ENCODE measurements at places on chromosomes 12 and 14. TPM values are rescaled to one million over a fixed set of nuclear protein-coding genes. Genes with fewer than 3 reads are reported as not detected.

GRCh38 chr12:42732908-42733411 lies 143.4 kb upstream of the PRICKLE1 start:
- DNase-seq: peak; percentile 17

- no peak for DNase-seq
Observed at GRCh38 chr12:64082866-64083268, 139.2 kb downstream of the KICS2 start.

GRCh38 chr12:76595056-76595455 lies 35.5 kb upstream of the OSBPL8 start:
- no peak for DNase-seq

TGM1 gene
- polyA plus RNA-seq: 8.7 TPM

TSPAN11 gene
- polyA plus RNA-seq: 0.06 TPM

DNA sequence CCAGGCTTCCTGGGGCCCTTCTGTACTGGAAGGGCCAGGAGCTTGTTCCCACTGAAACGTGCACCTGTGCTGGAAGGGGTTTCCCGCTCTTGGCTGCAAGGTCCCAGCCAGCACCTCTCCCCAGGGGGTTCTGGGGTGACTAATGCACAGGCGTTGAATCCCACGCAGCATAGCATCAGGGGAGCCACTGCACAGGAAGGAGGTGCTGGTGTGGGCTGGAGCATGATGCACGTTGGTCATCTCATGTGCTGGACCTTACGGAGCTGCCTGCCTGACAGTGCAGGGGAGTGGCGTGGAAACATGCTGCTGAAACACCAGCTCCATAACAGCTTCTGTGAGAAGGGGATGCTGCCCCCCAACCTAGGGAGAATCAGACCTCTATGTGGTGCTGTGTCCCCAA lies 623.0 kb downstream of the AACS start:
- DNase-seq: no peak

- DNase-seq: no peak
Observed at GRCh38 chr14:22071006-22071405, 397.4 kb upstream of the OR4E1 start.

LMO3 gene
- polyA plus RNA-seq: 0.10 TPM

- no peak for DNase-seq
Observed at GRCh38 chr14:20184181-20184580, 6.5 kb upstream of the OR11G2 start.

GRCh38 chr12:19239616-19240234 lies 110.2 kb downstream of the PLEKHA5 start:
- no peak for DNase-seq

- DNase-seq: peak; percentile 21
Observed at GRCh38 chr12:69254046-69254445, 14.7 kb downstream of the CPSF6 start.

GRCh38 chr14:29906256-29906870 lies 21.3 kb downstream of the PRKD1 start:
- DNase-seq: peak; percentile 85

DNA sequence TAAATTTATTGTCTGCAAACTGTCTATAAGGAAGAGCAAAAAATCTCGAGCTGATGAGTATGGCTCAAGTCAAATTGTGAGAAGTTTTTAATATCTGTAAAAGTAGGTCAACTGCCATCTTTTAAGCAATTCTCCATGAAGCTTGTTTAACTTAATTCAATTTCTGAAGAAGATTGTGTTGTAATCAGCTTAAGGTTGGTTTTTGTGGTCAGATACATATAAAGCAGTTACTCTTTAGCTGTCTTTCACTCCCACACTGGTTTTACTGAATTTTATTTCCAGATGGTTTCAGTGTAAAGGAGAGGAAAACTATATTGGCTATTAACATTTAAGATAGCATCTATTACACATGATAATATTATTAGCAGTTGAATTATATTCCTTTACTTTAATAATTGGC lies 1165.1 kb downstream of the SLC16A7 start:
- DNase-seq: no peak

DNA sequence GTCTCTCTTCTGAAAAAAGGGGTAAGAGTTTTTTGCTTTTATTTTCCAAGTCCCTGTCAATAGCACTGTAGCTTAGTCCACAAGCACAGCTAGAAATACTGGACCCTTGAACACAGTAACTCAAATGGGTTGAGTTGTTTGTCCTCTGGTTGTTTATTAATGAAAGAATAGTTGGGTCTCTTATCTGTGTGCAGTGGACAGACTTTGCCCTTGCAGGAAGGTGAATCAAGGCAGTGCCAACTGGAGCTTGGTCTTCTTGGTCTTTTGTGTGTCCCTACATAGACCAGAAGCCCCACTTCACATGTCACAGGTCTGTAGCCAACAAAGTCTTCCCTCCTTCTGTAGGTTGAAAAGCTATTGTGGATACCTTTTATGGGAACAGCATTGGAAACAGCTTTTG lies 322.0 kb downstream of the AACS start:
- DNase-seq: no peak

DNA sequence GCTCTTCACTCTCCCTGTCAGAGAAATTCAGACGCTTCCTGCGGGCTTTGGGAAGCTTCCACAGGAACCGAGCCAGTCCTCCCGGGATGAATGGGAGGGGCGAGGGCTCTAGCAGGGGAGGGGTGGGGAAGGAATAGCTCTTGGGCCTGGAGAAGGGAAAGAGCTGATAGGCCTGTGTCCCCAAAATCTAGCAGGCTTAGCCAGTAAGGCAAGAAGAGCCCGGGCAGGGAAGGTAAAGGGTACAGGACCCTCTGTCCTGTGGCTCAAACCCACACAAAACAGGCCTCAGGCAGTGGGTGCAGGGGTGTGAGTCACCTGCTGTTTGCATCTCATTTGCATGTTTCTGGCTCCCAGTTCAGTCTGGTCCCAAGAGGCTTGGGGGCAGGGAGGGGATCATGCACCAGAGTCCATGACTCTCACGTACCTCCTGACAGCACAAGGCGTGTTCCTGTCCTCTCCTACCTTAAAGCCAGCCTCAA lies 8.7 kb upstream of the SMUG1 start:
- DNase-seq: peak; percentile 31

DNA sequence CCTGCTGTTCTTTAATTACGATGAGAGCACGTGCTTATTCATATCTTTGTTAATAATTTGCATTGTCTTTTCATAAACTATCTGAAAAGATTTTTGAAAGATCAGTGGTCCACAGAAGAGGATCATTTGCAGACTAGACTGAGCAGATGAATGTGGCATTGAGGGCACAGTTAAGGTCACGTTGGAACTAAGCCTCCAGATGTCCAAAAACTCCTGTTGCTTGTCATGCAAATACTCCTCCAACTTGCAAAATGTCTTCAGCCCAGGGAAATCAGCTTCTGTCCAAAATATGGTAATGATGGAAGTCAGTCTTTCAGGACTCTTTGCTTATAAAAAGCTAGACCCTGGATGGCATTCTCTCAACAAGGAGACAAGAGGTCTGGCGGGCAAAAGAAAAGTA lies 201.6 kb upstream of the TMEM260 start:
- no peak for DNase-seq

DNA sequence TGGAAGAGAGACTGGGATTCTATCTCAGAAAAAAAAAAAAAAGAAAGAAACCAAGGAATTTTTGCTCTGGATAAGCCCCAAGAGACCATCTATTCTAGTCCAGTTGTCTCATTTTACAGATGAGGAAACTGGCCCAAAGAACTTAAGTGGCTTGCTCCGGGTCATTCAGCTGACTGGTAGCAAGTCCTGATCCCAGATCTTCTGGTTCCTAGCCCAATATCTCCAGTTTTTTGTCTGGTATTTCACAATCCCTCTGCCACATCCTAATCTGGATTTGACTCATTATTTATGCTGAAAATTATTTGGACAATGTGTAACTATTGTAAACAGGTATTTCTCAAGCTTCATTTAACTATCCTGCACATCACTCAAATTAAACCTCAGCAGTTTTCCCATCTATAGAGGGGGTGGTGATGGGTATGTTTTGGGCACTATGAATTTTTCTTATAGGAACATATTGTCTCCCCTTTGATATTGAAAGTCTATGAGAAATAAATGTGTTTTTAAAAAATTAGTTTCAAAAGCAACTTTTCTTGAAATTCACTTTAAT lies 43.4 kb downstream of the PPP2R5E start:
- DNase-seq: no peak

DNA sequence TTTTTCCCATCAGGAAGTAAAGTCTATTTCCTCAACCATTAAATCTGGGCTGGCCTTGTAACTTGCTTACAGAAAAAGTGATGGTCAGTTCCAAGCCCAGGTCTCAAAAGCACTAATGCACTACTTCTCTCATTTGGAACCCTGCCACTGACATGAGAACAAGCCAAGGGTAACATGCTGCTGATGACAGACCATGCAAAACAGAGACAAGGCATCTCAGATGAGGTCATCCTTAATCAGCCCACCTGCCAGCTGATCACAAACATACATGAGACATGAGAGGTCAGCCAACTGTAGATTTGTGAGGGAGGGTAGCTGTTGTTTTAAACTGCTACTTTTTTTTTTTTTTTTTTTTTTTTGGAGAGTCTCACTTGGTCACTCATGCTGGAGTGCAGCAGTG lies 16.2 kb downstream of the TWF1 start:
- DNase-seq: no peak

DNA sequence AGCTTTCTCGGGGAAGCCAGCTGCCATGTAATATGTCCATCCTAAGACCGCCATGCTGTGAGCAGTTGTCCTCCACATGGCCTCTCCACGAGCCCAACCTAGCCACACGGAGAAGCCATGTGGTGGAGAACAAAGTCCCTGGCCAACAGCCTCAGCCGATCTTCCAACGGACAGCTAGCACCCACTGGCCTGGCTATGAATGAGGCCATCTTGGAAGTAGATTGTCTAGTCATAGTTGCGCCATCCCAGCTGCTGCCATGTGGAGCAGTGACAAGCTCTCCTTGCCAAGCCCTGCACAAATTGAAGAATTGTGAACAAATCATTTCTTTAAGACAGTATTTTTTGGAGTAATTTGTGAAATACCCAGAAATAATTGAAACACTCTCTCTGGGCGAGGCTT lies 49.3 kb upstream of the USP44 start:
- no peak for DNase-seq

CACNA2D4 gene
- polyA plus RNA-seq: not detected

DNA sequence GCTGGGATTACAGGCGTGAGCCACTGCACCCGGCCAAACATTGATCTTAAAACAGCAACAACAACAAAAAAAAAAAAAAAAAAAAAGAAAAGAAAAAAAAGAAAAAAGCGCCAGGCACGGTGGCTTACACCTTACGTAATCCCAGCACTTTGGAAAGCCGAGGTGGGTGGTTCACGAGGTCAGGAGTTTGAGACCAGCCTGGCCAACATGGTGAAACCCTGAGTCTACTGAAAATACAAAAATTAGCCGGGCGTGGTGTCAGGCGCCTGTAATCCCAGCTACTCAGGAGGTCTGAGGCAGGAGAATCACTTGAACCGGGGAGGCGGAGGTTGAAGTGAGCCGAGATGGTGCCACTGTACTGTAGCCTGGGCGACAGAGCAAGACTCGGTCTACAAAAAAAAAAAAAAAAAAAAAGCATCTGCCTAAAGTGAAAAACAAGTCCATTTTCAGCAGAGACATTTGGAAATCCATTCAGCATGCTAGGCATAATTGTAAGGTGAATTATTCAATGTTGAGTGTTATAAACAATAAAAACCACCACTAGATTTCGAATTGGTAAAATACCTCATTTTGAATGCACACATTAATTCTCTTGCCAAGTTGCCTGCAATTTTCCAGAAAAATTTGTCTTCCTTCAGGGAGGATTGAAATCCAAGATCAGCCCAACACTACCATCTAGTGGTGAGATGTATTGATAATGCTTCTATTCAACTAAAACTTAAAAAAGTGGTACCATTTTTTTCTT lies 8.0 kb upstream of the CERS5 start:
- DNase-seq: no peak

DNA sequence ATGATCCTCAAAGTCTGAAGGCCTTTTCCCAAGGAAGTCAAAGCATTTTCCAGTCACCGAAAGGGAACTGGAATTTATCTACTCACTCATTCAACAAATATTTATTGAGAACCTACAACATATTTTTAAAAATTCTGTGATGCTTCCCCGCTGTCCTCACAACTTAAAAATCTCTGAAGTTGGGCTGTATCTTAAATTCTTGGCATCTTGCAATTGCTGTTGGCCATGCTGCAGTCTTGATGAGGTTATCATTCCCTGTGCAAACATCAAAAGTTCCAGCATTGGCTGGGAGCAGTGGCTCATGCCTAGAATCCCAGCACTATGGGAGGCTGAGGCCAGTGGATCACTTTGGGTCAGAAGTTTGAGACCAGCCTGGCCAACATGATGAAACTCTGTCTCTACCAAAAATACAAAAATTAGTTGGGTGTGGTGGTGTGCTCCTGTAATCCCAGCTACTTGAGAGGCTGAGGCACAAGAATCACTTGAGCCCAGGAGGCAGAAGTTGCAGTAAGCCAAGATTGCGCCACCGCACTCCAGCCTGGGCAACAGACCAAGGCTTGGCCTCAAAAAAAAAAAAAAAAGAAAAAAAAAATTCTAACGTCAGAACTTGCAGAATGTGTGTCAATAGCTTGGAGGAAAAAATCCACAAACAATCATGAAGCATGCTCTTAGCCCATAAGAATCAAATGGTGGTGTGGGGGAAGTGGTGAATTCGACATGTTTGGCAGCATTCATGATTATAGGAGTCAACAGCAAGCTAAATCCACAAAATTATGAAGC lies 34.9 kb downstream of the CCDC177 start:
- peak; percentile 66 for DNase-seq

FGF23 gene
- not detected for polyA plus RNA-seq

- peak; percentile 79 for DNase-seq
Observed at GRCh38 chr14:61470261-61470960, 149.0 kb downstream of the PRKCH start.

- peak; percentile 76 for DNase-seq
Observed at GRCh38 chr12:42705863-42706262, 116.3 kb upstream of the PRICKLE1 start.

DNA sequence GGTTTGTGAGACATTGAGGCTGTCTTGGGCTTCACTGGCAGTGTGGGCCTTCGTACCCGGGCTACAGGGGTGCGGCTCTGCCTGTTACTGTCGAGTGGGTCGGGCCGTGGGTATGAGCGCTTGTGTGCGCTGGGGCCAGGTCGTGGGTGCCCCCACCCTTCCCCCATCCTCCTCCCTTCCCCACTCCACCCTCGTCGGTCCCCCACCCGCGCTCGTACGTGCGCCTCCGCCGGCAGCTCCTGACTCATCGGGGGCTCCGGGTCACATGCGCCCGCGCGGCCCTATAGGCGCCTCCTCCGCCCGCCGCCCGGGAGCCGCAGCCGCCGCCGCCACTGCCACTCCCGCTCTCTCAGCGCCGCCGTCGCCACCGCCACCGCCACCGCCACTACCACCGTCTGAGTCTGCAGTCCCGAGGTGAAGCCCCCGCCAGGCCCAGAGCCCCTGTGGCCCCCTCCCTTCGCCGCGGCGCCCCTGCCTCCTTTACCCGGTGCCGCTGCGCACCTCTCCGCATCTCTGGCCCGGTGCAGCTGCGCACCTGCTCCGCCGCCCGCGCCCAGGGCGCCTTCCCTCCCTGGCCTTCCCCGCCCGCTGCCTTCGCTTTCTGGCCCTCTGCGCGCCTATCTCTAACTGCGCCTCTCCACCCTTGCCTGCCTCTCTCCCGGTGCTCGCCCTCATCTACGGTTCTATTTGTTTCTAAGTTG lies at the start of gene ENO2:
TSS of gene ENO2 (plus strand) at position 335 of the 701 bp plus-strand sequence. CDS start 1,253 bp downstream, outside the sequence.
- DNase-seq: no peak

Measured in mammary epithelial cell (primary cell).